Astrocyte of the spinal cord (primary cell): ENCODE measurements at places on chromosomes 7 and 10.

GRCh38 chr7:42794673-42795072, 117.2 kb downstream of the C7orf25 start:
- DNase-seq, result no peak

- DNase-seq, result no peak
Measured at GRCh38 chr10:106000721-106001120, 1163.8 kb downstream of the SORCS1 start.

DNA sequence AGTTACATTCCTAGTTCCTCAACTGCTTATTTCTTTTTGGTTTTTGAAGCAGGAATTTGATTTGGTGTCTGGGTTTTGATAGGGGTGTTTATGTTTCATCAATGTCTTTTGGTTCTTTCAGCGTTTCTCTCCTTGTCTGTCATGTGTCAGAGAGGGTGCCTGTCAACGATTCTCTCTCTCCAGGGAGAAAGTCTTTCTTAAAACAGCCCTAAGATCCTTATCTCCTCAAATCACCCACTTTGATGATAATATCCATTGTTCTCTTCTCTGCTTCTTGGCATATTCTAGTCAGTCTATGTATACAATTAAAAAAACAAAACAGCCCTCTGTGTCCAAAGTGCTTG, 77.2 kb downstream of the TCF7L2 start:
- no peak for DNase-seq

DNA sequence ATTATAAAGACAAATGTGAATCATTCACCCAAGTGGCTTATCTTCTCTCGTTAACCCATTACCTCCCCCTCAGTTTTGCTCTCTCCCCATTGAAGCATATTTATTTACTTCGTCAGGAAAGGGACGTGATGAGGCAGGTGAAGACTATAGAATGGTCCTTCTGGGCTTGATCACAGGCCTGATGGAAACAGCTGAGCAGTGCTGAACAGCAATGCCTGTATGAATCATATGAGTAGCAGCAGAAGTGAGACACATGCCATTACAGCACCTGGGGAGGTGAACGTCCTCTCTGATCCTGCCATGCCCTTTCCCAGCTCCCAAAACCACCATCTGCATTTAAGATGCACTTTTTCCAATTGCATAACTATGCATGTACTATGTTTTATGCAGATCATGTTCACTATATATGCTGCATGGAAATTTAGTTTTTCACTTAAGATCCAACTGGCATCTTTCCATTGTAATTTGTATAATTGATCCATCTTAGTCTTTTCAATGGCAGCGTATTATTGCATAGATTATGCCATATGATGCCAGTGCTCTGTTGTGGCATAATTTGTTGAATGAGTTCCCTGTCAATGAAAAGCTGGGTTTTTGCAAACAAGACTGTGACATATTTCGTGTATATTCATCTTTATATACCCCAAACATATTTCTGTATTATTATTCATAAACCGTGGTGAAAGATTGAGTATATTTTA, 105.3 kb downstream of the CXCL12 start:
- DNase-seq, result no peak
